ENCODE measurements at places on chromosomes 16 and 17.

- DNase-seq, result no peak
Observed at GRCh38 chr17:62000186-62000585, 64.9 kb downstream of the MED13 start.

DNA sequence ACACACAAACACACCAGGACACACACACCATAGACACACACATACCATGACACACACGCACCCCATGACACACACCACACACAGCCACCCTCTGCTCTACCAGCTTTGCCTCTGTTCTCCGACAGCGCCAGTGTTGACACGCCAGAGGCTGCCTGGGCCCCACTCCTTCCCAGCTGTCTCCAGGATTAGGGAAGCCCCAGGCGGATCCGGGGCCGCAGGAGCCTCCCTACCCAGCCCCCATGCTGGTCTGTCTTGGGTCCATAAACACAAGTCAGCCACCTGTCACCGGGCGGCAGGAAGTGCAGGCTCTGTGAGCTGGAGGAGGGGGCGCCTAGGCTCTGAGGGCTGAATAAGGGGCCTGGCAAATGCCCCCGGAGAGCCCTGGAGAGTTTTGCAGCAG is 10.5 kb downstream of the TBC1D16 start:
- DNase-seq, result no peak

DNA sequence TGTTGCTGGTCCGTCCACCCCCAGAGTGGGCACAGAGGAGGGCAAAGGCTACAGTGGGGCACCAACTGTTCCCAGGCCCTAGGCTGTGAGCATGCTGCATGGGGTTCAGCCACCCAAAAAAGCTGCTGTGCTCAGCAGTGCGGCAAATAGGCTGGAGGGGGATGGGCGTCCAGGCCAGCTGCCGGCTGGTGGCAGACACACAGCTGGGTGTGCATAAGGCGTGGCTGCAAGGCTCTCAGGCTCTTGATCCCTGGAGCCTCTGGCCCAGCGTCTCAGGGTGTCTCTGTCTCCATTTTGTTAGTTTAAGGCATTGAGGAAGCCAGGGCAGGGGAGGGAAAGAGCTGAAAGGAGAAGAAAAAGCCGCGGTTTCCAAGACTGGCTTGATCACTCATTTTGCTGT is 8.8 kb downstream of the RPL19 start:
- DNase-seq, result no peak

DNA sequence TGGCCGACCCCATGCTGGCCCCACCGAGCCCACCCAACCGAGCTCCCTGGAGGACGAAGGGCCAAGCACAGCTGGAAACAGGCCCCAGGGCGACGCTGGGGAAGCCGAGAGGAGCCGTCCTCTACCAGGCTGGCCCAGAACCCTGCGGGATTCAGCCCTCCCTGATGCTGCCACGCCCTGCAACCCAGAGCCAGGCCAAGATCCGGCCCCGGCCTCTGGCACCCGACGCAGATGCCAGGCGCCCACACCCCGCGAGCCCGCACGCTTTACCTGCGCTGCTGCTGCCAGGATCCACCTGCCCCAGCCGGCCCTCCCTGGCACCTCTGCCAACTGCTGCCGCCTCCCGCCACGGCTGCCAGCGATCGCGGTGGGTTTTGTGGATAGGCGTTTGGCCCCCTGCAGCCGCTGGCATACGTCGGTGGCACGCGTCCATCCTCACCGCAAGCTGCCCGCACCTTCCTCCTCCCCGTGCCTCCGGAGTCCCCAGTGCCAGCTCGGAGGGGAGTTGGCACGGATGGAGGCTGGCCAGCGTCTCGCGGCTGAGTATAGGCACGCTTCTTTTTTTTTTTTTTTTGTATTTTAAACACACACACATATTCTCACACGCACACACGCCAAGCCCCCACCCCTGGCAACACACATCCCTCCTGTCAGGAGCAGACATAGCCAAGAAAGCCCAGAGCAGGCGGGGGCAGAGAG is 41.3 kb upstream of the ACSF3 start:
- no peak for DNase-seq

DNA sequence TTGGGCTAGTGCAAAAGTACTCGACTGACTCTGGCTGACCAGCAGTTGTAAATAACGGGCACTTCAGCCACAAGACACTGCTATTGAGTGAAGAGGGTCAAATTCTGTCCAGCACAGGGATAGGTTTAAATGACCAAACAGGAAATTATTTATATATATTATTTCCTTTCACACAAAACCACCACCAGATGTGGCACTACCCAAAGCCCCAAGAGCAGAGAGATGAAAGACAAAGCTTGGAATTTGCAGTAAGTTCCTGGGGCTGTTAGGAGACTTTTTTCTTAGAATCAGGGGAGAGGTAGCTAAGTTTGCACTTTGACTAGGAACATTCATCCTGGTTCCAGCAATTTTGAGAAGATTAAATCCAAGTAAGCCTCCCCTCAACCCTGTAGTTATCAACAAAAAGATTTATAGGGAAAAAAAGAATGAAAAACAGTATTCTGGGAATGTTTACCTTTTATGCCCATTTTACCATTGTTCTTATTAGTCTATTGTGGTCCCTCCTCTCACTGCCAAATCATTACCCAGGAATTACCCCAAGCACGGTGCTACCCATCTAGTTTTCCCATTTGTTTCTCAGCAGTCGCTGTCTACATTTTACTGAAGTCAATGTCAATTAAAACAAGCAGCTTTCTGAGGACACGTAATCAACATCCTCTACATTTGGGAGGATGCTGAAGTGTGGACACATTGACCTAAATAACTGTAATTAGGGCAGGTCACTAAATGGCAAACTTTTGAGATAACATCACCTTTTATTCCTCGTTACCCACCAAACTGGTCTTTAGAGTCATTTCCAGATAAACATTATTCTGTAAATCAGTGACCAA is 43.5 kb downstream of the GRB7 start:
- no peak for DNase-seq

DNA sequence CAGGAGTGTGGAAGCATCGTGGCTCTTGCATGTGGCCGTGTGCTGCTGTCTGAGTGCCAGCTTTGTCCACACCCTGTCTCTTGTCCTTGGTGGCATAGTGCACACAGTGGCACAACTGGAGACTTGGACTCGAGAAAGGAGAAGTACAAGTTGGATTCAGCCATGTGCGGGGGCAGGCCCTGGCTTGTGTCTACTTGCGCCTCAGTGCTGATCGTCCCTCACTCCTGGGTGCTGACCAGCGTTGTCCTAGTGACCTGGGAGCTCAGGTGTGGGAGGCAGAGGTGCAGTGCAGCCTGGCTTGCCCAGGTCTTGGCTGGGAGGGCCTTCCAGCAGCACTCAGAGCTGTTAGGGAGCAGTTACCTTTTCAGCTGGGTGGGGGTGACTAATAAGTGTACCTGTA is 20.6 kb downstream of the MPRIP start:
- no peak for DNase-seq
